ENCODE measurements at places on chromosomes 2 and 18. TPM values are rescaled to one million over a fixed set of nuclear protein-coding genes. Genes with fewer than 3 reads are reported as not detected.

The MZT2A gene
- total RNA-seq = 202 TPM

- H3K27ac ChIP-seq = no peak overlapping the region
- no peaks in the 10 kb centered on the region for H3K4me1 ChIP-seq
- H3K36me3 ChIP-seq = no peaks in the 10 kb centered on the region
- peak; percentile 66 for DNase-seq
- H3K27me3 ChIP-seq = peaks cover 38% of the 10 kb centered on the region
Measured at GRCh38 chr2:105179469-105180372, 61.8 kb upstream of the GPR45 start.

The PLGLB1 gene
- 2.7 TPM for total RNA-seq

DNA sequence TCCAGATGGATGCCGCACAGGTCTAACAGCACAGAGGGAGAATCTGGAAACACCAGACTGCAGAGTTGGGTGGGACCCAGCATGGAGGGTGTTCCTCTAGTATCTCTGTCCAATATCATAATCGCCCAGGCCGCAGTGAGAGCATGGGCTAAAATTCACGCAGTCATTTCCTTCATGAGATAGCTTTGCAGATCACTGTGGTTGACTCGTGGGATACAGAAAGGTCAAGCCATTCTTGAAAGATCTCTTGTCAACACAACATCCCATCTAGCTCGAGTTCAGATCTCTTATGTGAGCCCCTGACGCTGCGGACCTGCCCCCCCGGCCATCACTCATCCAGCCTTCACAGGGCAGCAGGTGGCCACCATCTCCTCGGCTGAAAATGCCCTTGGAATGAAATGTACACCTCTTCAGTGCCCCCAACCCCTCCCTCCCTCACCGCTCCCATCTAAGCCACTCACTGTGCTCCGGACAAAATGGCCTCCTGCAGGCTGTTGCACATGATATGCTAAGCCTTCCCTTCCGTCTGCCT, 45.9 kb downstream of the FOSL2 start:
- H3K27ac ChIP-seq = no peak overlapping the region
- no peaks in the 10 kb centered on the region for H3K27me3 ChIP-seq
- H3K4me1 ChIP-seq = peaks cover 39% of the 10 kb centered on the region

GRCh38 chr2:122704109-122704563, 948.7 kb downstream of the TSN start:
- H3K4me1 ChIP-seq = 0 out of 2 replicates have a peak, but pooled peaks cover 5% of the 10 kb centered on the region
- no peak for DNase-seq
- no peaks in the 10 kb centered on the region for H3K27me3 ChIP-seq
- no peaks in the 10 kb centered on the region for H3K36me3 ChIP-seq

DNA sequence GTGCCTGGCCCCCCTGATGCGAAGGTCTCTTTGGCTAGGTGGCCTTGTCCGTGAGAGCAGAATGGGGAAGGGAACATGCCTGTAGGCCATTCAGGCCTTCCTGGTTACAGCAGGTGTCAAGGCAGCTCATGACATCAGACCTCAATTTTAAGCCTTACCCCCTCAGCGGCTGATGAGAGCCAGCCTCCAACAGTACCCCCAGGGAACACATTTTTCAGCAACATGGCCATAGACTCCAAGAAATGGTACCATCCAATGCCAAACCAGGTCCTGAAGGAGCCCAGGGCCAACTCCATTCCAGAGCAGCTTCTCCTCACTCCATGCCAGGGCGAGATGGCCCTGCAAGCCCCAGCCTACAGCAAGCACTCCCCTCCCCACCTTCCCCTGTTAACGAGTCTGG, 199.2 kb downstream of the SMAD2 start:
- H3K27ac ChIP-seq = no peak overlapping the region
- H3K36me3 ChIP-seq = no peaks in the 10 kb centered on the region
- H3K27me3 ChIP-seq = peaks cover 93% of the 10 kb centered on the region
- no peaks in the 10 kb centered on the region for H3K4me1 ChIP-seq
- H3K4me3 ChIP-seq = no peak overlapping the region
- DNase-seq = no peak

DNA sequence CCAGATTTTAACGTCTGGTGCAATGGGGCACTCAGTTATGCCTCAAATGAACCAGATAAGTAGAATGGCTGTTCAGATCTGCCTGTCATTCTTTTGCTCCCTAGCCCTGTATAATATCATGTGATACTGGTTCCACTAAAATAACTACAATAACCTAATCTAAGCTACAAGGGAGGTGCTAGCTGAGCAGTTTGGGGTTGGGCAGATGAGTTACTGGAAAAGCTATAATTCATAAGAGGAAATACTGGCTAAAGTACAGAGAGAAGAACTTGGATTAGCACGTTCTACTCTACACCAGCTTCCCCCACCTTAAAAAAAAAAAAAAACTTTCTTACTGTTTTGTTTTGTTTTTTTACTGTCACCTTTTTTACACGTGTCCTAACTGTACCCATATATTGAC, 183.3 kb upstream of the NRP2 start:
- no peak for DNase-seq
- H3K4me3 ChIP-seq = no peak overlapping the region
- no peaks in the 10 kb centered on the region for H3K27me3 ChIP-seq
- H3K4me1 ChIP-seq = no peaks in the 10 kb centered on the region

DNA sequence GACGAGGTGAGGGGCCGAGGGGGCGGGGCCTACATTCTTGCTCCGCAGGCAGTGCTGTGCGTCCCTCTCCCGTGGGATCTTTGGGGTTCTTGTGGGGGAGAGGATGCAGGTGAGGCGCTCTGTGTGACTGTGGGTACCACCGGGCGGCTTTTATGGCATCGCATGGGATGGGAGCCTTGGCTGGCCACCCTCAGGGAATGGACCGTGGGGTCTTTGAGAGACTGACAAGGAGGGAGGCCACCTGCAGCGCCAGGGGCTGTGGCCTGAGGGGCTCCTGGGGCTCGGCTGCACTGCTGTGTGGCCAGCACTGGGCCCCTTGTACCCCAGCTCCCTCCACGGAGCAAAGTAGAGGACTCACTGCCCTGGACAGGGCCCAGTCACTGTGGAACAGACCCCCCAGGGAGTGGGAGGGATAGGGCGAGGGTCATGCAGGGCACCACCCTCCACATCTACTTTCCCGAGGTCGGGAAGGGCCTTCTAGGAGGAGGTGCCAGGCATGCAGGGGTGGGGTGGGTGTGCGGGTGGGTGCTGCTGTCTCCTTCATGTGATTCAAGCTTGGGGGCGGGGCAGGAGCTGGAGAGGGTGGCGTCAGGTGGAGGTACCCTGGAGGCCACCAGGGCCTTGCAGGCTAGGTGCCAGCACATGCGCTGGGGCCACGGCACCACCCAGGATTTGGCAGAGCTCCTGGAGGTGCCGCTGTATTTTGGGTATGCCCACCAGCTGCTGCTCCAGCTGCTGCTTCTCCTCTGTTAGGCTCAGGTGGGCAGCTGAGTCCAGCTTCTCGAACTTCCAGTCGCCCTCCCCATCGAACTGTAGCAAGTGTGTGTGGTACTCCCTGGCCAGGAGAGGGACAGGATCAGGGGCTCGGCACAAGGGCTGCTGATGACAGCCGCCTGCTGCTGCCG, 1072.4 kb downstream of the RPIA start:
- H3K27me3 ChIP-seq = peaks cover 14% of the 10 kb centered on the region
- H3K36me3 ChIP-seq = no peaks in the 10 kb centered on the region
- no peak overlapping the region for H3K27ac ChIP-seq
- H3K4me1 ChIP-seq = no peaks in the 10 kb centered on the region
- no peak for DNase-seq

The PUM2 gene
- total RNA-seq = 99.3 TPM

DNA sequence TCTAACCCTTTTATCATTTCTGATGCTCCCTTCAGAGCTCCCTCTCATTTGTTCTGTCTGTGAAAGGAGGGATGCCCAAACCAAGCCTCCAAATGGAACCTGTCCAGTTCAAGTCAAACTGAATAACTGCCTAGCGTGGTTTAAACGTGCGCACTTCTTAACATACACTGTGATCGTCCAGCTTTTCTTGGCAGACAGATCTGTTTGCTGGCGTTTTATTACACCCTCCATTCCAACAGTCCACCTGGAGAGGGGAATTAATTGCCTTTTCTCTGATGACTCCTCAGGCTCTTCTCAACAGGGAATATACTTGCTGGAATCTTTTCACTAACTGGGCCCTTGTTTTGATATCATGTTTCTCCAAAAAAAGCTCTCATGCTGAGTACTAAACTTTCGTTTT, 379.2 kb upstream of the POU3F3 start:
- DNase-seq = no peak
- H3K27ac ChIP-seq = no peak overlapping the region

- H3K27me3 ChIP-seq = peaks cover 64% of the 10 kb centered on the region
- no peak for DNase-seq
- H3K36me3 ChIP-seq = no peaks in the 10 kb centered on the region
- H3K4me3 ChIP-seq = no peak overlapping the region
- no peaks in the 10 kb centered on the region for H3K4me1 ChIP-seq
- H3K27ac ChIP-seq = no peak overlapping the region
Measured at GRCh38 chr18:13220361-13220991, 1.9 kb downstream of the LDLRAD4 start.

DNA sequence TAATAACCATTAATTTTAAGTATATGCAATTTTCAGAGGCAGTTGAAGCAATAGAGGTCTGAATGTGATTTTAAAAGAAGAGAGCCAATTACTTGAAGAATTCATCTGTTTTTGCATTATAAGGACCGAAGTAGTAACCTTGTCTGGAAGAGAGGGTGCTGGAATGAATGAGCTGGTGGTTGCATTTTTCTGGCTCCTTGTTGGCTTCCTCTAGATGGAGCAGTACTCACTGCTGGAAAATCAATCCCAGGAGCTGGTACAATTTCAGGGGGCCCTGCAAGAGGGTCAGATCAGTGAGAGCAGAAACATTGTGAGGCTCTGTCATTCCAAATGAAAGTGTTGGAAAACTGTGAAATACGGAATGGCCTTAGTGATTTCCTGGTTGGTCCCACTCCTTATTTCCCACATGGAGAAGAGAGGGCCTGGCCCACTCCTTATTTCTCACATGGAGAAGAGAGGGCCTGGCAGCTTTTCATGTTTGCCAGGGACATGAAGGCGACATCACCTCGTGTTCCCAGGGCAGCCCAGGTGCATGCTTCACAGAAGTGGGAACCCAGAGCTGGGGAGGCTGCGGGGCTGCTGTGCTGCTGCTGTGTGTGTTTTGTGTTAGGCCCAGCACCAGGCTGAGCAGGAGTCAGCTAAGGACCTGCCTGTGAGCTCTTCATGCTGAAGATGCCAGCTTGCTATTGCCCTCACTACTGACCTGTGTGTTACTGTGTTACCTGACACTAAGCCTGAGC, 197.4 kb downstream of the SNTG2 start:
- no peaks in the 10 kb centered on the region for H3K4me1 ChIP-seq
- no peak for DNase-seq
- no peaks in the 10 kb centered on the region for H3K36me3 ChIP-seq
- peaks cover 48% of the 10 kb centered on the region for H3K27me3 ChIP-seq

GRCh38 chr18:68991286-68991685, 193.4 kb downstream of the CCDC102B start:
- no peaks in the 10 kb centered on the region for H3K27me3 ChIP-seq
- no peak for DNase-seq
- H3K4me1 ChIP-seq = no peaks in the 10 kb centered on the region
- no peak overlapping the region for H3K4me3 ChIP-seq

GRCh38 chr2:24985511-24985910, 13.8 kb upstream of the DNAJC27 start:
- no peaks in the 10 kb centered on the region for H3K36me3 ChIP-seq
- H3K4me1 ChIP-seq = no peaks in the 10 kb centered on the region
- H3K27ac ChIP-seq = no peak overlapping the region
- no peak overlapping the region for H3K4me3 ChIP-seq
